ENCODE measurements at places on chromosomes 7 and 10.

GRCh38 chr7:25348104-25348503 is 119.8 kb upstream of the NPVF start:
- no peak for DNase-seq

- DNase-seq, result no peak
Measured at GRCh38 chr7:124940306-124940705, 10.7 kb upstream of the POT1 start.

GRCh38 chr7:131112431-131112830 is 215.2 kb upstream of the MKLN1 start:
- DNase-seq, result no peak

- DNase-seq, result no peak
Measured at GRCh38 chr7:75559355-75559975, 67.3 kb downstream of the SPDYE5 start.

DNA sequence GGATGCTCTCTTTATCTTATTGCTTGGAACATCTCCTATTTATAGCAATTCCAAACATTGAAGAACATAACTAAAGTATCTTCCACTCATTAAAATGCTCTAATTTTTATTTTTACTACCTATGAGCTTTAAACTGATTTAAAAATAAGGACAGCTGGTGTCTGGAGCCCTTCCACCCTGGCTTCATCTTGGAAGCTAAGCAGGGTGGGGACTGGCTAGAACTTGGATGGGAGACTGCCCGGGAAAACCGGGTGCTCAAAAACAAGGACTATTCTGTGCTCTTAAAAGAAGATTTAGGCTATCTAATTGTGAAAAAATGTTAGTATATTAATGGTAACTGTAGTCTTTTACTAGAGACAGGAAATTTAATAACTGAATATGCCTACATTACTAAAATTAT is 69.2 kb downstream of the ARMC3 start:
- DNase-seq, result no peak

GRCh38 chr10:132489704-132490534 is 47.7 kb upstream of the INPP5A start:
- DNase-seq, result no peak

GRCh38 chr7:155378580-155378934 is 79.4 kb upstream of the EN2 start:
- DNase-seq, result no peak

DNA sequence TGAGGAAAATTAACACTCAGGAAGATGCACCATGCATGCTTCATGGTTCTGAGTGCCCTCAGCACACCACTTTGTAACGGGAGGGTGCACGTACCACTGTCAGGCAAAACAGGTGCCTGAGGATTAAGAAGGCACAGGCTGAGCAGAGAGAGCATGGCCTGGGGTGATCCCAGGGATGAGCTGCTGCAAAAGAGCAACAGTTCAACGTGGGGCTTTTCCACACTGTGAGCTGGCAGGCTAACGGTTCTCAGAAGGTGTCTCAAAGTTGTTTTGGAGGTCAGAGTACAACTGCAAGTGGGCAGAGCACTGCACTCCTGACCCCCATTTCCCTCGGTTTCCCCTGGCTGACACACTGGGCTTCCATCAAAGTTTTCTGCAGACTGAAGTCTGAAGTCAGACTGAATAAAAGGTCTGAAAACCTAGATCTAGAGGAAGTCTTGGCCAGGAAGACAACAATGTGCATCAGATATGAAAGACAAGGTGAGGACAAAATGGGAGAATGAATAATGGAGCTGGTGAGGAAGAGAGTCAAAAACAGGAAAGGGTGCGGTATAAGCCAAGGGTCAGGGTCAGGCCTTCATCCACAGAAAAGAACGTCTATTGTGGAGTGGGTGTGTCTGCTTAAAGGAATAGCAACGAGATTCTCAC is 20.5 kb downstream of the ZNF438 start:
- no peak for DNase-seq

DNA sequence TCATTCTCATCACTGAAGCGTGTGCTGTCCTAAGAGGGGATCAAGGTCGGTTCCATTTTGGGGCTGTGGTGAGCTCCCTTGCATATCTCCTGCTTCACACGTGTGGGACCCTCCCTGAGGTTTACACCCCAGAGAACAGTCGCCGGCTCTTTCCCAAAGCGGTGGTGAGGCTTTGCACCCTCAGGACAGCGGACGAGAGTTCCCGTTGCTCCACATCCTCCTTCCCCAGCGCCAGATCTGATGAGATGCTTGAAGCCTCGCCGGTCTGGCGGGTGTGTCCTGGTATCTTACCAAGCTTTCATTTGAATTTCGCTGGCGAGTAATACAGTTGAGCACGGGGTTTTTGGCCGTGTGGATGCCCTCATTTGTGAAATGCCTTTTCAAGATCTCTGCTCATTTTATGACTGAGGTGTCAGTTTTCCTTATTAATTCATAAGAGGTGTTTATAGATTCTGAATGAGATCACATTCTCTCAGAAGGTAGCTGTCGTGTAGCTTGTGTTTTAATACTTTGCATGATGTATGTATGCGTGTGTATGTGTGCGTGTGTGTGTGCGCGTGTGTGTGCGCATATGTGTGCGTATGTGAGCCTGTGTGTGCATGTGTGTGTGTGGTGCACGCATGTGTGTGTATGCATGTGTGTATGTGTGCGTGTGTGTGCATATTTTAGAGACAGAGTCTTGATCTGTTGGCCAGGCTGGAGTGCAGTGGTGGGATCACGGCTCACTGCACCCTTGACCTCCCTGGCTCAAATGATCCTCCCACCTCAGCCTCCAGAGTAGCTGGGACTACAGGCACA is 30.7 kb downstream of the ELFN1 start:
- no peak for DNase-seq

- no peak for DNase-seq
Measured at GRCh38 chr7:118148930-118149329, 35.0 kb upstream of the LSM8 start.

DNA sequence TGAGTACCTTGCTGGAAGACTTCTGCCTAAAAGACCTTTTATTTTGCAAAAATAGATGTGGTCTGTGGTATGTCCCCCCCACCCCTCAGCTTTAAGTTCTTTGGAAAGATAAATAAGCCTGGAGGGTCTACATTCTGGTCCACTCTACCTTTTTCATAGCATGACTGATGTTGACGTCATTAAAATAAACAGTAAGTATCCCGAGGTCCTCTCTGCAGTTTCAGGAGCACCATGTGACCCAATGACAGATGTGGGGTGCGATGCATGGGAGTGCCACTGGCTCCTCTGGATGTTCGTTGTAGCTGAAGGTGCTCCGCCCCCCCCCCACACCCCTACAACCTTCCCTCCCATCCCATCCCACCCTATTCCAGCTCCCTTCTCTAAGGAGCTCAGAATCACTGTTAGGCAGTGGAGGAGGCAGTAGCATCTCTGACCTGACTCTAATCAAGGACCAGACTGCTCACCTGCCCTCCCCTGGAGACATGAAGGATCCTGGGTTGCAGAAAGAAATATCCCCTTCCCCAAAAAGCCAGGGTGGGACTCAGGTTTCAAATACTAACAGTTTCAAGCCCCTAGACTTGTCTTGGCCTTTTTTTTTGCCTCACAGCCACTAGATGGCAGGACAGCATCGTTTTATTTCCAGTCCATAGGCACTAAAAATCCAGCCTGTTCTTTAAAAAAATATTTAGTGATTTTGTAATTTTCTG is 25.1 kb downstream of the CASP7 start:
- DNase-seq, result no peak

- DNase-seq, result no peak
Measured at GRCh38 chr7:115340828-115341227, 418.9 kb downstream of the MDFIC start.

DNA sequence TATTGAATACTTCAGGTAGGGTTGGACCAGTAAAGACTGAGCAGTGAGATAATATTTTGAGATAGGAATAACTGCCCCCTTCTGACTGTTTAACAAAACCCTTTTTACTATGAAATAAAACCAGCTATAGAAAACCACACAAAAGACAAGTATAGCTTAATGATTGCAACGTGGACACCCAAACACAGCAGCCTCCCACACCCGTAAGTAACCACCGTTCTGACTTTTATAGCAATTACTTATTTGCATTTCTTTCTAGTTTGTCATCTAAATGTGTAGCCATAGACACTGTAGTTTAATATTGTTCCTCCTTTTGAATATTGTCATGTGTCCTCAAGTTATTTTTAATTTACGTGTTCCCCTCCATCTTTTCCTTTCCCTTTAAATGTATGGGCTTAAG is 42.9 kb upstream of the SYPL1 start:
- DNase-seq, result no peak

DNA sequence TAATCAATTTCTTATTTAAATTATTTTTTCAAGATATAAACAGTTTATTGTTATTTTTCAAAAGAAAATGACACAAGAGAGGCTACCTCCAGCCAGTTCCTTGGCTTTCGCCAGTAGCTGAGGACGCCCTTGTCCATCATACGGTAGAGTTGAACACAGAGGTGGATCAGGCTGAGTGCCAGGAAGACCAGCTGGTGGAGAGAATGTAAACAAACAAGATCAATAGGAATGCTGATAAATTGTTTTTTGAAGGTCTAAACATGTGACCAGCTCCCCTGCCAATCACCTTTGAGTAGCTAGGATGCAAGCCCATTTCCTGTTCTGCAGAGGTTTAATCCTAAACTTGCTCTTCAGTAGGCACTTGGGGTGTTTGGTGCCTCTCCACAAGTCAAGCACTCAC is 138.9 kb downstream of the PKD1L1 start:
- DNase-seq, result no peak

- DNase-seq, result no peak
Measured at GRCh38 chr7:30907527-30908267, 4.0 kb upstream of the AQP1 start.

DNA sequence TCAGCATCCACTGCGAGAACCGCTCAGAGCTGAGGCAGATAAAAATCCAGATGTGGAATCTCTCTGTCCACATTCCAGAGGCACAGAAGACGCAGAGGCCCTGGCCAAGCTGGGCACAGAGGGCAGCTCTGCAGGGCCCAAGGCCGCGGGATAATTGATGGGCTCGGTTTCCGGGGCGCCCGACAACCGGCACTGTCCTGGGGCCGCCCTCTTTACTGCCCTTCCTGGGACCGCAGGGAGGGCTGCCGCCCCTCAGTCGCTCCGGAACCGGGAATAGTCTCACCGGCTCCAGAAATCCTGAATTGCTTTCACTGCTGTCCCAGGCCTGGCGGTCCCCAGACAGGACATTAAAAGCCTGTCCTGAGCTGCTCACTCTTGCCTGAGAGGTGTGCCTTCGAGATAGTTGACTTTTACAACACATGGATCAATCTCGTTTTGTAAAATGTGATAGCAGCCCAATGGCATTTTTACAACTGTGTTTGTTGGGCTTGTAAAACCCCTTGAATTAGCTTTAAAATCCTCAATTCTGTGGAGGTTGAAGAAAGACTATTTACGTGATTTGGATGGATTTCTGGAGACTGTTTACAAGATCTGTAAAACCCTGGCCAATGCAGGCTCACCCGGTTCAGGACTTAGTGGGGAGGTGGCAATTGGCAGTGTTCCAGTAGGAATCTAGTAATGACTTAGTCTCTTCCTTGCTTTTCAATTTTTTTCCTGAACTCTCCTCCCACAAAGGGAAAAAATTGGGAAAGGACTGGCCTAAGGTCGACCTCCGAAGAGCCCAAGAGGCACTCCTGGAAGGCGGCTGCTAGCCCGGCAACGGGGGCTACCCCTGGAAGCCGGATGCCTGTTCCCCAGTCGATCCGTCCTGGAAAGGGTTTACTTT is 1.4 kb upstream of the HOXA6 start:
- no peak for DNase-seq

GRCh38 chr7:143447466-143447865 is 4.2 kb downstream of the TAS2R60 start:
- no peak for DNase-seq

DNA sequence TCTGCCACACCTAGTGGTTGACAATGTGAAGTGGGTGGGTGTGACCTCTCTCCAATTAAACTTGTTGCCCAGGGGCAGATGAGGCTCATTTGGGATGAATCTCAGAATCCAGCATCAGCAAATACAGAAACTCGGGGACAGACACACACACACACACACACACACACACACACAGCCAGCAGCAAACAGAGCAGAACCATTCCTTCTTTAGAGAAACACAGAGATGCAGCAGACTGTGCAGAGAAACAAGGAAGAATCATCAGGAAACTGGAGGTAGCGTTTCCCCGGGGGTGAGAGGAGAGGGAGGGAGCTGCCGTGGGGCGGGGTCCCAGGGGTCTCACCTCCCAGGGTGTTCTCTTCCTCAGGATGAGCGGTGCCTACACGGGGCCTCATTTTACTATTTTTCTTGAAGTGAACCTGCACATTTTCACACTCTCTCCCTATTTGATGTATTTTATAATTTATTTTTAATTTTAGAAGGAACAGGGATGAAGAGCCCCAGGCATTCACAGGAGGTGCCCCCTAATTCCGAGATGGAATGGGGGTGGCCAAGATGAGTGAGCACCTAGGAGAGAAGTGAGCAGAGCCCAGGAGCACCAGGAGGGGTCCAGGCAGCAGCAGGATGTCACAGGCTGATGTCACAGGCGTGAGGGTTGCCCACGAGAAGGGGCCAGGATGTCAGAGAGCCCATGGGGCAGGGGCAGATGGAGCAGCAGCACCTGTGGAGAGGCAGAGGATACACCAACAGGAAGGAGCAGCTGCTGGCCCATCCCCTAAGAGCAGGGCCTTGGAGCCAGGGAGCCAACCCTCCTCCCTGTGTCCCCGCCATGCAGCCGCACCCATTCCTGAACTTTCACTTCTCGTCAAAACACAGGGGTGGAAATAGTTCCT is 85.3 kb upstream of the PPP2R2D start:
- no peak for DNase-seq

- no peak for DNase-seq
Measured at GRCh38 chr10:132516771-132517725, 20.5 kb upstream of the INPP5A start.

GRCh38 chr7:154571772-154572171 is 431.2 kb downstream of the PAXIP1 start:
- no peak for DNase-seq

- DNase-seq, result no peak
Measured at GRCh38 chr10:86861351-86861750, 96.1 kb downstream of the MMRN2 start.

- DNase-seq, result no peak
Measured at GRCh38 chr7:38000272-38000671, 79.8 kb downstream of the EPDR1 start.

- DNase-seq, result no peak
Measured at GRCh38 chr7:91330866-91331265, 66.6 kb downstream of the FZD1 start.

Measured in CD8-positive, alpha-beta memory T cell (primary cell).